ENCODE measurements at places on chromosomes 13 and 19.

DNA sequence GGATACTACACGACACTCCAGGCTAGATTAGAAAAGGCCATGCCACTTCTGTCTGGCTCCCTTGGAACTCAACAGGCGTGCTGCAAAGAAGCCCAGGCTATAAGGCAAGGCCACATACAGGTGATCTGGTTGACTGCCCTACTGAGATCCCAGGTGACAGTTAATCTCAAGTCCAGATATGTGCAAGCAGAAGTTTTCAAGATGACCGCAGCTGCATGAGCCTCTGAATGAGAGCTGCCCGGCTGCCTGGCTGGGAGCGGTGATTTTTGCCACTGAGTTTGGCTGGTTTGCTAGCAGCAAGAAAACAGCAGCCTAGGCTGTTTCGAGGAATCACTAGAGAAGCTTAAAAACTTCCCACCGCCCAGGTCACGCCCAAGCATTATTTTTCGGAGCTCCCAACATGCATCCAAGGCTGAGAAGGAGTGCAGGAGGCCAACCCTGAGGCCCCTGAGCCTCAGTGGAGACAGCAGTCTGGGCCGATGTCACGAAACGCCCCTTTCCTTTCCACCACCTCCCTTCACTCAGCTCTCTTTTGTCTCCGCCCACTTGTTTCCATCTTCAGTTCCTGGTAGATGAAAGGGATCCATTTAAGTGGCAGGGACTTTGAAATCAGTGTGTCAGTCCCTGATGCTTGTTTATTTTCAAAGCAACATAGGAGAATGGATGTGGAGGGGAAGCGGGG is 14.0 kb upstream of the URI1 start:
- no peak for DNase-seq

- no peak for DNase-seq
Observed at GRCh38 chr13:48121733-48122132, 26.8 kb upstream of the MED4 start.

DNA sequence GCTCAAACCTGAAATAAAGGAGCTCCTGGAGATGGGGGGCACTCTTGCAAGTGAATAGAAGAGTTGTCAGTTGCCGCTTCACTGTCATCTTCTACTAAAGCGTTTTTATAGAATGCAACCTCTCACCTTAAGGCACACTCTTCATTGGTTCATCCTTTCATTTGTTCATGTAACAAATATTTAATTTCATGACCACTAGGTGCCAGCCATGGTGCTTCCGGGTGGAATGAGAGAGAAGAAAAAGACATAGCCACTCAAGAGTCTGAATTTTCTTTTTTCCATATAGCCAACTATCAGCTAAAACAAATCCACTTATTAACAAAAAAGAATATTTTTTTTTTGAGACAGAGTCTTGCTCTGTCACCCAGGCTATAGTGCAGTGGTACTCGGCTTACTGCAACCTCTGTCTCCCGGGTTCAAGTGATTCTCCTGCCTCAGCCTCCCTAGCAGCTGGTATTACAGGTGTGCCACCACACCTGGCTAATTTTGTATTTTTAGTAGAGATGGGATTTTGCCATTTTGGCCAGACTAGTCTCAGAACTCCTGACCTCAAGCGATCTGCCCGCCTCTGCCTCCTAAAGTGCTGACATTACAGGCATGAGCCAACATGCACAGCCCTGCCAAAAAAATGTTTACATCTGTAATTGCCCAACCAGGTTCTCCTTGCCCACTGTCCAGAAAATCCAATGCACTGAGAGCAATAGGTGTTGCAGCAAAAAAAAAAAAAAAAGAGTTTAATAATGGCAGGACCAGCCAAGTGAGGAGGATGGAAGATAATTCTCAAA is 22.1 kb upstream of the SACS start:
- no peak for DNase-seq

DNA sequence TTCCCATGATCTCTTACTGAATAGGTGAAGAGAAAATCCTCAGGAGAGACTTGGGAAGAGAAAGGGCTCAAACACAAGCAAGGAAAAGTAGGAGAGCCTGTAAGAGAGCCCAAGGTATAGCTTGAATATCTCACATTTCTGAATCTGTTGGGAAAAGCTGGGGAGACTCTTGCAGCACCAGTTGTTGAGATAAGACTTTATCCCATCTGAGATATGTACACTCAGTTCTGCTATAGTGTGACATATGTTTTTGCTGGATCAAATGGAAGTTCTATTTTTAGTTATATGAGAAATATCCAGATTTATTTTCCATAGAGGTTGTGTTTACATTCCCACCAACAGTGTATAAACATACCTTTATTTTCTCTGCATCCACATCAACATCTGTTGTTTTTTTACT is 246.1 kb downstream of the NDFIP2 start:
- no peak for DNase-seq

DNA sequence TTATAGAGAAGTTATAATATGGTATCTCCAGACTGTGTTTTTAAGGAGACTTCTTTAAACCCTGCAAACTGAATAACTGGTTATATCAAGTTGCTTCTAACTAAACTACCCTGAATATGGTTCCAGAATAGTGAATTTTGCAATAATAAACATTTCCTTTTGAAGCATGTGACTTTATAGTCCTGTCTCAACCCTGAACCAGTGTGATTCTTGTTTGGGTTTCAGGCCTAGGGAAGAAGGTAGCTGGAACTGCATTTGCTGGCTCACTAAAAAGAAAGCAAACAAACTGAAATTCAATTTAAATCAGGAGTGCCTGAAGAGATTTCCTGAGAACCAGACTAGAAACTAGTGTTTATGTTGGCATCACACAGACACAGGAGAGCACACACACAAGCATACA is 4.9 kb downstream of the ARHGEF7 start:
- DNase-seq: no peak

- no peak for DNase-seq
Observed at GRCh38 chr13:81409284-81409683, 1068.4 kb upstream of the SPRY2 start.

DNA sequence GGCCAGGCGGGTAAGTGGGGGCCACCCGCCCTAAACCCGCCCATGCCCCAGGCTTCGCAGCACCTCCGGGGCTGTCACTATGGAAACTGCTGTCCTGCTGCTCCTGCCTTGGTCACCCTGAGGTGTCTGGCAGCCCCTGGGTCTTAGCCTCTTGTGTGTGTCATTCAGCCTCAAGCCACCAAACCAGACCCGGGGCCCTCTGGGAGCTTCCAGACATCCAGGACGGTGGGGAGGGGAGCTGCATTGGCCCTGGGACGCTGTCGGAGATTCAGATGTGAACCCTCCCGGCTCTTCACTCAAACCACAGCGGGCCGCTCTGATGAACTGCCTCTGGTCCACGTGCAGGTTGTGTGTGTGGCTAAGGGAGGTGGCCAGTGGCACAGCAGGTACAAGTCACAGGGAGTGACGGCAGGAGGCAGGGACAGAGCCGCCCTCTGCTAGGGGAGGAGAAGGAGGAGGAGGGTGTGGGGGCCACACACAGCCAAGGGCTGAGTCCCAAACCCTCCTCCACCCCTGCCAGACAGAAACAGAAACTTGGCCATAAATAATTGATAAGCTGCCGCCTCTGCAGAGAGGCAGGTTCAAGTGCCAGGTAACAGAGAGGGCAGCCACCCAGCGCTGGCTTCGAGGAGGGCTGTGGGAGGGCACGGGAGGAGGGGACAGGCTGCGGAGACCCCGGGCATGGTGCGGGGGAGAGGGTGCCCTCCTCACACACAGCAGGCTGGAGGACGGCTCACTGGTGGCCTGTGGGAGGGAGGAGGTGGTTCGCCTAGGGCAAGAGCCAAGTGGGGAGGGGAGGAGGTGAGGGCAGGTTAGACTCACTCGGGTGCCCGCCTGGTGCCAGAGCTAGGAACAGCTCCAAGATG is 8.0 kb downstream of the NANOS3 start:
- DNase-seq: no peak

- no peak for DNase-seq
Observed at GRCh38 chr13:20054586-20054985, 96.1 kb downstream of the ZMYM2 start.

DNA sequence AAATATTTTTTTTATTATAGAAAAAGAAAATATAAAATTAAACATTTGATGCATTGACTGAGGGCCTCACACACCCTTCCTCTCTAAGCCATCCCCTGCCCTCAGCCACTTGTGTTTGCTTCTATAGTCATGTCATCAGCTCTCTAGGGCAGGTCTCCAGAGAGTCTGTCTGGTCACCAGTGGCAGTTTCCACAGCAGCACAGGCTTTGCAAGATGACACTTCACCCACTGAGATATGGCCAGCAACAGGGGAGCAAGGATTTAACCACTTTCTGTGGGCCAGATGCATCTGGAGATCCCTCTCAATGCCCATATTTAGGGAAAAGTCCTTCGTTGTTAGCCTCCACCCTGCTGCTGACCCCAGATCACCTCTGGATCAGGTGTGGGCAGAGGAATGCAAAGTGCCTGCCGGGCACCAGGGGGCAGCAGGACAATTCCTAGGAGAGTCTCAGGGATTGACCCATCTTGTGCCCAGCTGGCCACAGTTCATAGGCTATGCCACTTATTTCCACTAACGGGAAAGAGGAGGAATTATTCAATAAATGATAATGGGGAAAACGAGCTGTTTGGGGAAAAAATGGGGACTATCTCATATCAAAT is 4.8 kb downstream of the ABCC4 start:
- peak; percentile 46 for DNase-seq

DNA sequence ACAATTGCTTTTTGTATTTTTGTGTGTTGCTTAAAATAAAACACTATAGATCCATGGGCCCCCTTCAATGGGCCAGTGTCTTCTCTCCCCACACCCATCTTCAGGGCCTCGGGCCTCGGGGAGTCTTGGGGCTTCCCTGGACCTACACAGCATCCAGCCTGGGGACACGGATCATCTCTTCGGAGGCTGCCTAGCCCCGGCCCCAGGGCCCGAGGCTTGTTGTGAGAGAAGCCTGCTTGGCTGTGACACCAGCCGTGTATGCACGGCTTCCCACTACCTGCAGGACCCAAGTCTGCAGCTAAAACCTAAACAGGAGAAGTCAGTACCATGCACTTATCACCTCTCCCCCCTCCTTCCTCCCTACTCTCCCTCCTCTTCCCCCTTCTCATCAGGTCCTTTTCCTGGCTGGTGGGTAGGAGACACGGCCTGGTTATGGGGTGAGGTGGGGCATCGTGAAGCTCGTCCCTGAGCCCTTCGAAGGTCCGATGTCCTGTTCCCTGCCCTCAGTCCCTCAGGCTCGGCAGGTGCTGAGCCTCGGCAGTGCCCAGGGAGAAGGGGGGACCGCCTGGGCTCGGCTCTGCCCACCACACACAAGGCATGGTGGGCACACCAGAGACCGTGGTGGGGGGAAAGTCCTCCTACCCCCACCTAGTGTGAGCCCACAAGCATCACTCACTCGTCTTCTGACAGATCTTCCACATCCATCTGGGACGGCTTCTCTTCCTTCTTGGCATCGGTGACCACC is 9.5 kb downstream of the C13orf46 start:
- DNase-seq: no peak

DNA sequence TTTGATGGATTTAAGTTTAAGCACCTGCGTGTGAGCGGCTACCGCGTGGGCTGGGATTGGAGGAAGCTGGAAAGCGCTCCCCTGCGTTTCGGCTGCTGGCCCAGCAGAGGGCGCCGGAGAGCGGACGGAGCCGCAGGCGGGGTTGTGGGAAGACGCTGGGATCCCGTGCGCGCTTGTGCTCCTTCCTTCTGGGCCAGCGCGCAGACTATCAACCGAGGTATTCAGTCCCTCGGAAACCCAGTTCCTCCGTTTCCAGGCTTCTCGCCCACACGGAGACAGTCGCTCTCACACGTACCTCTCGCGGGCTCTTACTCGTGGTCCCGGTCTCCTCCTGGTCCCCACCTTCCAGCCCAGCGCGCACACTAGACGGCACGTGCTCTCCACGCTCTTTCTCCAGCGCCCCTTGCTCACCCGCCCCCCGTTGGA is 28.8 kb downstream of the EPN1 start:
- DNase-seq: peak; percentile 15

- DNase-seq: no peak
Observed at GRCh38 chr13:75769141-75769905, 133.2 kb downstream of the LMO7 start.

DNA sequence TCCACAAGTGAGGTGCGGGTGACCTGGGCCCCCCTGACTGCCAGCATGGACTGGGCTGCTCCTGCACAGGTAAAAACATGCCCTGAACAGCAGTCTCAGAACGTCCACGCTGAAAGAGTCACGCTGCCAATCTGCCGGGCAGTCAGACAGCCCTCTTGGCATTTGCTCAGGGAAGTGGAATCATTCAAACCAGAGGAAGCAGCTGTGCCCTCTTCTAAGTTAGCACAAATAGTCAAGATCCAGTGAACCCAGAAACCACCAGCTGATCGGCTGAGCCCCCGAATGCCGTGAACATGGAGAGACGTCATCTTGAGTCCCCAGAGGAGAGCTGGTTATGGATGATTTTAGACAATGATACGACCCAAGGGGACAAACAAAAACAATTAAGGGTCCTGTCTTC is 34.4 kb downstream of the KLF2 start:
- DNase-seq: no peak

GRCh38 chr13:97640268-97640667 is 206.3 kb downstream of the RAP2A start:
- no peak for DNase-seq

DNA sequence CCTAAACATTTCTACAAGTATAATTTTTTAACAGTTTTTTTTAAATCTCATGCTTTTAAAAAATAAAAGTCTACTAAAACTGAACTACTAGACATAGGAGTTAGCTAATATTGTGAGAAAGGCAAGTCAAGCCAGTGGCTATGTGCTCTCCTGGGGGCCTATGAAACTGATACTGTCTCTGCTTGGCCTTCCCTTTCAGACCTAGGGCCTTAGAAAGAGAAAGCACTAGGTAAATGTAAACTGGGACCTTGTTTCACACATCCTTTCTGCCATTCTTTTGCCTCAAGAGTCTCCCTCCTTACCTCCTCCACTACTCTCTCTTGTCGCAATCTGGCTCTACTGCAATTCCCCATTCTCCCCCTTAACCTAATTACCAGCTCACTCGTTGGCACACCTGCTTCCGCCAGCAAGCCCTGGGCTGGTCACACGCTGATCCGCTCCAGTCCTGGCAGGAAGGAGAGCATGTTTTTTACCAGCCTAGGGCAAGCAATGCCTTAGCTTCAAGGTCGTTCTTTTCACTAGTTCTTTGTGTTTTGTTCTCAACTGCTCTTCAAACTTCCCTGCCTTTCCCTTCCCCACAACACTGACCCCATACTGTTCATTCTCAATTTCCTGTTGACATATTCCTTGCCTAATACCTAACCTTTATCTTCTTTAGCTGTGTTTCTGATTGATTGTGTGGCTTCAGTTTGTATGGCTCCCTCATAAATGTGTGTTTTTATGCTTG is 23.1 kb downstream of the TBC1D4 start:
- DNase-seq: no peak

DNA sequence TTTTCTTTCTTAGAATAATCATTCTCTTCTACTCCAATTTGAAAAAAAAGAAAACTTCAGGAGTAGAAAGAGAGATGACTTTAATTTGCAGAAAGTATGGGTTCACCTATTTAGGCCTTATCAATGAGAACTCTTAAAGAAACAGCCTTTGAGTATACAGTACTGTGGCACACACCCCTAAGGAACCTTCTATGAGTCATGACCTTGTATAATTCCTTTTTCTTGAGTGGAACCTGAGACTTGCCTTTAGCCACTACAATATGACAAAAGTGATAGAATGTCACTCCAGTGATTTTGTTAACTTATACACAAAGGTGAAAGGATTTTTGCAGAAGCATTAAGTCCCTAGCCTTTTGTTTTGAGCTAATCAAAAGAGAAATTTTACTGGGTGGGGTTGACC is 58.7 kb downstream of the ITGBL1 start:
- DNase-seq: no peak

Data from RWPE1 (cell line).